Epithelial cell of esophagus (primary cell): ENCODE measurements at places on chromosomes 2 and 18.

- no peak for DNase-seq
These were observed 139.5 kb downstream of the LRRC30 start for GRCh38 chr18:7370375-7370774.

DNA sequence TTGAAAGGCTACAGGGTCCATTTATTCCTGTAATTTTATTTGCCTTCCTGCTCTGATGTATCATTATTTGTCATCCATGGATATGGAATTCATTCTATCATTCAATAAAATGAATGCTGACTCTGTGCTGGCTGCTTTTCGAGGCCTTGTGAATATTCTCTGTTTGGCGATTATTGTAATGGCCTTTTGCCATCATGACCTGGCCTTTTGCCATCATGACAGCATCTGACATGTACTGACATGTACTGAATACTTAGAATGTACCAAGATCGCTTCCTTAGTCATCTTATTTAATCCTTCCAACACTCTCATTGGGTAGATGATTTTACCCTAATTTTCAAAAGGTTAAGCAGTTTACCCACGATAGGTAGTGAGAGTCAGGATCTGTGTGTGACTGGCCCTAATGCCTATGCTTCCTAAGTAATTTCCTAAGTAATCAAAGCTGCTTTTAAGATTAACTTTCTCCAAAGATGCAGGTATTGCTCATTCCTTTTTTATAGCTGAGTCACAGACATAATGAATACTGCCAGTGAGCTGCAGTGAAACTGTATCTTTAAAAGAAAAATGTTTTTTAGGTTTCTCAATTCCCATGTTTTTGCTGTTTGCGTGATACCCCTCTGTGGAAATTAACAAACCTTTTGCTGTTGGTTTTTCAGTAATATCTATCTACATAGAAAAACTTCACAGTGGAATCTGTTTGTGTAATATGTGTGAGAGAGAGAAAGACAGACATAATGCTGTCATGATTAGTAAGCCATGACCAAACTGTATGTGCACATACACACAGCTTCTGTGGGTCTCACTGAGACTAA is 127.8 kb downstream of the CERS6 start:
- peak; percentile 88 for DNase-seq

- DNase-seq, result no peak
These were observed 28.9 kb upstream of the EFHD1 start for GRCh38 chr2:232604535-232604934.

- DNase-seq, result no peak
These were observed 200.5 kb downstream of the KLHL29 start for GRCh38 chr2:23585273-23586170.

DNA sequence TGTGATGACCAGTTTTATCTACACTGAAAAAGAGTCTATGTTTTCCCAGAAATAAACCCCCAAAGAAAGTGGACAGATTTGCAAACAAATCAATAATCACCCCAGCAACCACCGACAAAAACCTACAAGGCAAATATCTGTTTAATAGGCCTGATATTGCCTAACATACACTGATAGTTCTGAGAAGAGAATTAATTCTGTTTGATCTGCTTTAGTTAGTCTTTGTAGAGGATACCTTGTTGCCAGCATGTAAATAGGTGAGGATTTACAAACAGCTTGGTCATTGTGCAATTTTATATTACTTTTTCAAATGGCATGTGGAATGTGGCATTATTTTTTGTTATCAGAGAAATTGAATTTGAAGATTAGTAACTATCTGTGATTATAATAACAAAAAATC is 86.5 kb downstream of the DCC start:
- DNase-seq, result no peak

DNA sequence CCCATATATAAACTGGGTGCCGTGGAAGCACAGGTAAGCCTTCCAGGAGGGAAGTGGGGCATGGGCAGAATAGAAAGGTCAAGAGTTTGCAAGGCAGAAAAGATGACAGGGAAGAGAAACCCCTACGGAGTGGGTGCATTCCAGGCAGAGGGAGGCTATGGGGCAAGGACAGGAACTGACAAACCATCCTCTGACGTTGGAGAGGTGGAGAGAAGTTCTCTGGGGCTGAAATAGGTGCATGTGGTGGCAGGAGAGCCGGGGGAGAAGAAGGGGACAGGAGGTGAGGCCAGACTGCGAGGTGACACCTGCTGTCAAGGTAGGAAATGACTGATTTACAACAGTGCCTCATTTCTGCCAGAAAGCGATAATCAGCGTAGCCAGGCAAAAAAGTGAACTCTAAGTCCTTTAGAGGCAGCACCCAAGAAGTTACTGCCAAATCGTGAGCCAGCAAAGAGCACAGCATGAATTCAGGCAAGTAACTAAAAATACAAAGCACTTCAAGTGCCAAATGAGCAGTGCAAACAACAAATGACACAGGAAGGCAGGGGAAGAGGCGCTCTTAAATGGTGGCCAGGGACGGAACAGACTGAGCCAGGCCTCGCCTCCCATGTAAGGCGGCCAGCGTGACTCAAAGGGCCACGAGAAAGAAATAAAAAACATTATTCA is 113.3 kb upstream of the ACVR1C start:
- no peak for DNase-seq
